ENCODE measurements at places on chromosomes 13 and 19.

GRCh38 chr13:22082437-22083100, 411.7 kb downstream of the FGF9 start:
- no peak for DNase-seq

DNA sequence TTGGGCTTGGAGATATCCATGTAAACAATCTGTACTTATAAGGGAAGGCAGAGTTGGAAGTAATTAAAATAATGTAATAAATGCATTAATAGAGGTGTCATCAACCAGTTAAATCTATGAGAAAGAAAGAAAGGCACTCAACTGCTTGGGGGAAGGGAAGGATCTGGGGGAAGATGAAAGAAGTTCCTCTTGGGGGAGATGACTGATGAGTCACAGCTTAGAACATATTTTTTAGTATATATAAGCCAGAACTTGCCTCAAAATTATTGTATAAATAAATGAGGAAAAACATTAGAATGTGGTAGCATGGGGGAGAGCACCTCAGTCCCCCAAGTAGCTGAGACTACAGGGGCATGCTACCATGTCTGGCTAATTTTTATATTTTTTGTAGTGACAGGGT, 205.8 kb downstream of the GGACT start:
- DNase-seq: no peak

- DNase-seq: no peak
Observed at GRCh38 chr19:27753622-27754021, 1459.3 kb downstream of the UQCRFS1 start.

DNA sequence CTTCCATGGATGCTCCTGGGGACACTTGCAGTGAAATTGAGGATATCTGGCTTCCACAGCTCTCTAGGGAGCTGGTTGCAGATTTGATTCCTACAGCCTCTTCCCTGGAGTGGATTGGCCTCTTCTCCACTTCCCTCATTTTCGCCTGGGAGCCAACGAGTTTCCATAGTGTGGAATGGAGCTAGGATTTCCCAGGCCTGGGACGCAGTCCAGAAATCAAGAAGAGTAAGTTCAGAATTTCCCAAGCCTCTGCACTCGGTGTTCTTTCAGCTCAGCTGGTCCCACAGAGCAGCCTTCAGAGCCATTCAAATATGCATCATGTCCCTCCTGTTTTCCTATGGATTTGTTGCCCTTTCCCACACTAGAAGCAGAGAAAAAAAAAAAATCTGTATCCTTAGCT, 68.2 kb downstream of the RAP2A start:
- DNase-seq: no peak

DNA sequence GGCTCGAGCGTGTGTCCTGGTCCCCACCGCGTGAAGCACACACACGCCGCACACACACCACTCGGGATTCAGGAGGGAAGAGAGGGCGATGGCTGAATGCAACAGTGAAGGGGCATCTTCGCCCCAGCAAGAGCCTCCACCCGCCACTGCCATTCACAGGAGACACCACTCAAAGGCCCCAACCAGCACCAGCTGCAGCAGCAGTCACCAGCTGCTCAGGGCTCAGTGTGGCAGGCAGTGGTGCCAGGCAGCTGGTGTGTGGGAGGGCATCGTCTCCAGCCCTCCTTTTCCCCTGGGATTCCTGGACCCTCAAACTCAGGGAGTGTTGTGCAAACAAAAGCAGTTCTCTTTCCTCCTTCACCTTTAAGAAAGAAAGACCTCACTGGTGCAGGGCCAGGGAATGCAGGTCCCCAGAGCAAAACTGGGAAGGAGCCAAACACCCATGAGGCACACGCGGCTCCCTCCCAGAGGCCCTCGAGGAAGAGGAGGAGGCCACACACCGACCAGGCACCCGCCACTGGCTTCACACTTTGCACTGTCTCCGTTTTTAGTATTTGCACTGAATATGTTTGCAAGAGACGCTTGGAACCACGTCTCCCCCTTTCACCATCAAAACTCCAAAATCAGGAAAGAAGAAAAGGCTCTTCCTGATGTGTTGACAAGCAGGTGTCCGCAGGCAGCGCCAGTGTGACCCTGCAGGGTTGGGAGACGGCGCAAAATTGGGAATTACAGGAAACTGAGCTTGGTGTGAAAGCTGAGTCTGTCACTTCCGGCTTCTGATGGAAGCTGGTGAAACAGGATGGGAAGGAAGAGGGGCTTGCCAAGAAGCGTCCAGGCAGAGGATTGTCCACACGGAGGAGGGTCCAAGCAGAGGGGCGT, 26.4 kb upstream of the F7 start:
- DNase-seq: no peak

GRCh38 chr19:5293612-5294378, 46.8 kb downstream of the PTPRS start:
- DNase-seq: peak; percentile 83
